Stimulated activated CD4-positive, alpha-beta T cell treated with anti-CD3 and anti-CD28 coated beads, Interleukin-4, amount 100 ng/mL, for 24 hours (primary cell): ENCODE measurements at places on chromosomes 5 and 9.

- DNase-seq, result no peak
Observed at GRCh38 chr5:136182618-136183017, 10.3 kb downstream of the SMIM32 start.

GRCh38 chr9:4243113-4243512, 56.8 kb downstream of the GLIS3 start:
- no peak for DNase-seq

DNA sequence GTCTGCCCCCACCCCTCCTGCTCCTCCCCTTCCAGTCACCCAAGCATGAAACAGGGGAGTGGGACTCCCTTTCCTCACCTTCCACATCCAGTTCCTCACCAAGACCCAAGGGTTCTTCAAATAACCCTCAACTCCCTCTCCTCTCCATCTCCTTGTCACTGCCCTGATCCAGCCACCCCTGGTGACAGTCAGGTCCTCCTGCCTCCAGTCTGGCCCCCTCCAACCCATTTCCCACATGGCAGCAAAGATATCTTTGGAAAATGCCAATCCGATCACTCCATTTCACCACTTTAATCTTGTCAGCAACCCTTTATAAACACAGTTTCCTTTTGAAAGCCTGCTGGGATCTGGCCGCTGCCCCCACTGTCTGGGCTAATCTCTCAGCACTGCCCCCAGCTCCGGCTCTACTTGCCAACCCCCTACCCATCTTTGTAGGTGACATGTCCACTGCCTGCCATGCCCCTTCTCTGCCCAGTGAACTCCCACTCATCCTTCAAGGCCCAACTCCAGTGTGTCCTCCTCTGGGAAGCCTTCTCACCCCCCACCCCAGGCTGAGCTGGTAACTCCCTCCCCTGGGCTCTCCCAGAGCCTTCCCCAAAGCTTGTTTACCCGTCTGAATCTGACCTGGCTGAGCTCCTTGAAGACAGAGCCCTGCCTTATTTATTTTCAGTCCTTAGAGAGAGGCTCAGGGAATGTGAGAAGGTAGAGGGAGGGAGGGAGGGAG, 781 bp upstream of the MYOZ3 start:
- DNase-seq, result no peak

GRCh38 chr5:113735751-113736150, 222.3 kb downstream of the YTHDC2 start:
- DNase-seq, result no peak

GRCh38 chr5:74833537-74834266, 32.5 kb downstream of the FAM169A start:
- no peak for DNase-seq

GRCh38 chr5:6370580-6370979, 7.8 kb downstream of the MED10 start:
- no peak for DNase-seq

DNA sequence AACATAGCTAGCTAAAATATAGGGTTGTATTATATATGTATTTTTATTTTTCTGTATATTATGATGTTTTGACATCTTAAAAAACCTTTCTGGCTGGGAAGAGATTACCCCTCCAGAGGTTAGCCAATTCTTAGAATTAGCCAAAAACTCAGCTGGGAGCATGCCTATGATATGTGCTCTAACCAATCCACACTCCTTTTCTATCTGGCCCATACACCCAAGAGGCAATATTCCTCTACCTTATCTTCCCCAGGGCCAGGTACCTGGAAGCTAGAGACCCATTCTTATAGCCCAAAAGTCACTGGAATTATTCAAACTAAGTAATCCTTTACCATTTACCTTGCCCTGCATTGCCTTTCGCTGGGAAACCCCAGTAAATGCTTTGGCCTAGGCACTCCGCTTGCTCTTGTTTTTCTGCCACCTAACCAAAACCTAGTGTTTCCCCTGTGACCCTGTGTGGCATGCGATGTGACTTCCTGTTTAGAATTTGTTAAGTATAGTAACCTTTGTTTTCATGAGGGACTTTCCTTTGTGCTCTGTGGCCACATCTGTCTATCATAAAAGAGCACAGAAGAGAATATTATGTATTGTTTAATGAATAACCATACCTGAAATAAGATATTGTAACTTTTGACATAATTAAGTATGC, 37.4 kb downstream of the CSNK1G3 start:
- DNase-seq, result peak; percentile 47

- no peak for DNase-seq
Observed at GRCh38 chr5:37490120-37490810, 111.1 kb downstream of the WDR70 start.

- no peak for DNase-seq
Observed at GRCh38 chr5:112614285-112614684, 123.4 kb upstream of the APC start.

DNA sequence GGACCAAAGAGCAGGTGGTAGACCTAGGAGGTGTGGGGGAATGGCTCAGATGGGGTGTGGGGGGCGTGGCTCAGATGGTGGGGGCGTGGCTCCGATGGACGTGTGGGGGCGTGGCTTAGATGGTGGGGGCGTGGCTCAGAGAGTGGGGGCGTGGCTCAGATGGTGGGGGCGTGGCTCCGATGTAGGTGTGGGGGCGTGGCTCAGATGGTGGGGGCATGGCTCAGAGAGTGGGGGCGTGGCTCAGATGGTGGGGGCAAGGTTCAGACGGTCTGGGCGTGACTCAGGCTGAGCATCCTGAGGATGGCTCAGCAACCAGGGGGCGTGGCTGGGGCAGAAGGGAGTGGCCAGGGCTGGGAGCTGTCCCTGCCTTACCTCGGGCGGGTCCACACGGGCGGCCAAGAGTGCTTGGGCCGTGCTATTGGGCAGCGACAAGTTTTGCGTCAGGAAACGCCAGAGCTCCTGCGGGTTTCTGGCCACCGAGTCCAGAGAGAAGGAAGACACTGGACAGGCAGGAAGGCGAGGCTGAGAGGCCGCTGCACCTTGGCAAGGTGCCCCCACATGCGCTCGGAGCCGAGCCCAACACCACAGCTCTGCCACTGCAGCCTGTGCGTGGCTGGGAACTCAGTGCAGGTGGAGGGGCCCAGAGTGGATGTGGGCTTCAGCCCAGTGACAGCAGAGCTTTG, 5.9 kb downstream of the ABCA2 start:
- DNase-seq, result peak; percentile 74
